ENCODE measurements at places on chromosomes 12 and 14. TPM values are rescaled to one million over a fixed set of nuclear protein-coding genes. Genes with fewer than 3 reads are reported as not detected.

GRCh38 chr12:115452751-115453281, 768.8 kb upstream of the TBX3 start:
- no peak for DNase-seq

DNA sequence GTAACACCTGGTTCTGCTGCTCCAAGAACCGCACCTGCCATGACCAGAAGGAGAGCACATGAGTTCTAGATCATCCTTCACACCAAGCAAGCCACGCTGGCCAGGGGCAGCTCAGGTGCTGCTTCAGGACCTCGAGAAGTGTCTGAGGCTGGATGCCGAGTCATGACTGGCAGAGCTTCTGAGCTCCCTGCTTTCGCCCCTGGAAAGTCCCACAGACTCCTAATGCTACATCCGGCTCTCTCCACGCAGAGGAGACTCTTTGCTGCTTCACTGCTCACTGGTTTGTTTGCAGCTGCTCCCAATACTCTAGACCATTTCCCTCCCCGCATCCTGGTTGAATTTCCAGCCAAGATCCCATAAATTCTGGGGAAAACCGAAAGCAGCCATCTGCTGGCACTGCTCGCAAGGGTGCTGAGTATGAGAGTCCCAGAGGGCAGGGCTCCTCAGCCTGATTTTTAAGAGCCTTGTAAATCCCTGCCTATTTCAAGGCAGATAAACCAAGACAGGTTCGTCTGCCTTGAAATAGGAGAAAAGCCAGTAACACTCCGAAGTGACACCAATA, 1.4 kb downstream of the KRT2 start:
- no peak for DNase-seq

GRCh38 chr12:77510985-77511384, 319.7 kb upstream of the NAV3 start:
- no peak for DNase-seq

ABHD12B gene
- polyA plus RNA-seq = not detected

NEK9 gene
- 41.3 TPM for polyA plus RNA-seq

- no peak for DNase-seq
These were observed 903.8 kb downstream of the BCL11B start for GRCh38 chr14:98368221-98368620.

DNA sequence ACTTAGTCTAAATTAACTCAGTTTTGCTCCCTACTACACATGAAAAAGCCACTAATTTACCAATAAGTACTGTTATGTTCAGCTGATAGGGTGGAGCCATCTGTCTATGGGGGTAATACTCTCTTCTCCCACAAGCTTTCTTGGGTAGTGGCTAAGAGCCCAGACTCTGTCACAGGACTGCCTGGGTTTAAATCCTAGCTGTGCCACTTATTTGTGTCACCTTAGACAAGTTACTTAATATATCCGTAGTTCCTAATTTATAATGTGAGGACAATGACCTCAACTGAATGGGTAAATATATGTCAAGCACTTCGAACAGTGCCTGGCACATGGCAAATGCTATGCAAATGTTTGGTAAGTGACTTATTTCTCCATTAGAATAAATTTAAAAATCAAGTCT, 185.6 kb downstream of the DACT1 start:
- no peak for DNase-seq

- DNase-seq = no peak
These were observed 3.5 kb downstream of the CDKN1B start for GRCh38 chr12:12720672-12721161.

KCNK10 gene
- polyA plus RNA-seq = not detected

DNA sequence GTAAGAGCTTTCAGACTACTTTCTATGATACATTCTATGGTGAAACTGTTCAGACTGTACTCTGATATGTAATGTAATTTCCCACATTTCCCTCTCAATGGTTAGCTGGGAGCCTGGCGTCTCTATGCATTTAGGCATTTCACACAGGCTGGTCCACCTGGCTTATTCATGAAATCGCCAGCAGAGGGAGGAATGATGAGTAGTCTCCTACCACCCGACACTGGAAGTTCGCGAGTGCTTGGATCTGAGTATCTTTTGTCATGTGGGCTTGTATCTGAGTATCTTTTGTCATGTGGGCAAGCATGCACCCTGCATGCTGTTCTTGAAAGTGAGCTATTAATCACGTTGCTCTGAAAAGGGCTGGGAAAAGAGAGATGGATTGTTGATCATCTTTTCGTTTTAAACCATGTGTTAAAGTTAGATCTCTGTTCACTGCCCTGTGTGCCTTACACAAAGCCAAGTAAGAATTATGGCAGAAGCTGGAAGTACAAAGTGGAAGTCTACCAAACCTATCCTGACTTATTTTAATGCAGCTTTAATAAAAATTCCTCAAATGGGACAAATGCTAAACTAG, 235.0 kb downstream of the ATP23 start:
- DNase-seq = peak; percentile 32

KERA gene
- not detected for polyA plus RNA-seq

- no peak for DNase-seq
These were observed 110.5 kb downstream of the DERA start for GRCh38 chr12:16021676-16022075.

COPS7A gene
- polyA plus RNA-seq = 54.1 TPM

- DNase-seq = no peak
These were observed 95.0 kb downstream of the RFLNA start for GRCh38 chr12:124389725-124390441.

DNA sequence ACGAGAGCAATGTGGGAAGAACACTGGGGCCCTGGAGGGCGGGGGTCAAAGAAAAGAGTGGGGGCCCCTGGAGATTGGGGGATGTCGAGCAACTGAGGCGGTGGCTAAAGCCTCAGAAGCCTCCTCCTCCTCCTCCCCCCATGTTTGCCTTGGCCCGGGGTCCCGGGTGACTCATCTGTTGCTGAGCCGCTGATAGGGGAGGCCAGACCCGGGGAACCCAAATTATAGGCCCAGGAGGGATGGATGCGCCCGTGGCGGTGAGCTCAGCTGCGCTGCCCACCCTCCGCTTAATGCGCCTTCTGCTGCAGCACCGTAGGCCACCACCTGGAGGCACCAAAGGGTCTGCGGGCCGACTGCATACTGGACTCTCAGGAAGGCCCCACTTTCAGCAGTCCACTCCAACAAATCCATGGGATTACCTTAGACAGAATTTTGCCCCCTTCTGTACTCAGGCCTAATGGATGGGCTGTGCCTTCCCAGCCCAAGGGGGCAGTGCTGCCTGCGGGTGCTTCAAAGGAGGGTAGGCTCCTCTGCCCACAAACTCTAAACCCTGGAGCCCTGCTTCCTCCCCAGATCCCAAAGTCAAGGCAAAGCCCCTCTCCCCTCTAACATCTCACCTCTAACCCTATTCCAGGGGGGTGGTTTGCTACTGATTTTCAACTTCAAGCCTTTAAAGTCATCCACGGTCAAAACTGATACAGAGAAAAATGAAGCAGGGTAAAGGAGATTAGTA, 2.6 kb upstream of the WNT10B start:
- DNase-seq = peak; percentile 66

DNA sequence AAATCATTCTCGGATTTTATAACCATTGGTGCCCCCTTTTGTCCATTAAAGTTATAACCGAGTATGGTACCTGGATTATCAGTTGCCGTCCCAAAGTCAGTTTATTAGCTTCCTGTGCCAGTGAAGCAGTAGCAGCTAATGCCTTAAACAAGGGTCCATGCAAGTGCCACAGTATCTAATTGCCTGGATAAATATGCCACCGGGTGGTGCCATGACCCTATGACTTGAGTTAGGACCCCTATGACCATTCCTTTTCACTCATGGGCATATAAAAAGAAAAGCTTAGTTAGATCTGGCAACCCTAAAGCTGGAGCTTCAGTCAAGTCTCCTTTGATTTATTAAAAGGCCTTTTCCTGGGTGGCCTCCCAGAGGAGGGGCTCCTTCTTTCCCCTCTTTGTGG, 1314.6 kb downstream of the TMEM121 start:
- DNase-seq = no peak

DNAI7 gene
- 0.23 TPM for polyA plus RNA-seq

HNF1A gene
- polyA plus RNA-seq = 0.03 TPM

GRCh38 chr12:122081697-122082221, 3.2 kb downstream of the MLXIP start:
- DNase-seq = peak; percentile 84

NKX2-1 gene
- polyA plus RNA-seq = not detected

DNA sequence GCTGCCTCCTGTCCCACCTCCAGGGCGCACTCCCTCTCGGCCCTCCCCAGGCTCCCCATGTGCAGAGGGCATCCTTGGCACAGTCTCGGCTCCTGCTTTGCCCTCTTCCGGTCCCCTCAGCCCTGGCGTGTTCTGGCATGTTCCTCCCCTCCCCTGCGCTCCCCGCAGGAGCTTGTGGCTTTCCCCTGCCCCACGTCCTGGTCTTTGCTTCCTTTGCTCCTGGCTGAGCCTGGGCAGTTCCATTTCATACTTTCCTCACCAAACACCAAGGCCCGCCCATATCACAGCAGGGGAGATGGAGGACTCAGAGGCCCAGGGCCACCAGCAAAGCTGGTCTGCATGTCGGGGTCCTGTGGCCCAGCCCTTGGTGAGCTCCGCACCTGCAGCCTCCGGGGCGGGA, 56.0 kb downstream of the FBRSL1 start:
- DNase-seq = no peak

NRXN3 gene
- polyA plus RNA-seq = 0.38 TPM

DNA sequence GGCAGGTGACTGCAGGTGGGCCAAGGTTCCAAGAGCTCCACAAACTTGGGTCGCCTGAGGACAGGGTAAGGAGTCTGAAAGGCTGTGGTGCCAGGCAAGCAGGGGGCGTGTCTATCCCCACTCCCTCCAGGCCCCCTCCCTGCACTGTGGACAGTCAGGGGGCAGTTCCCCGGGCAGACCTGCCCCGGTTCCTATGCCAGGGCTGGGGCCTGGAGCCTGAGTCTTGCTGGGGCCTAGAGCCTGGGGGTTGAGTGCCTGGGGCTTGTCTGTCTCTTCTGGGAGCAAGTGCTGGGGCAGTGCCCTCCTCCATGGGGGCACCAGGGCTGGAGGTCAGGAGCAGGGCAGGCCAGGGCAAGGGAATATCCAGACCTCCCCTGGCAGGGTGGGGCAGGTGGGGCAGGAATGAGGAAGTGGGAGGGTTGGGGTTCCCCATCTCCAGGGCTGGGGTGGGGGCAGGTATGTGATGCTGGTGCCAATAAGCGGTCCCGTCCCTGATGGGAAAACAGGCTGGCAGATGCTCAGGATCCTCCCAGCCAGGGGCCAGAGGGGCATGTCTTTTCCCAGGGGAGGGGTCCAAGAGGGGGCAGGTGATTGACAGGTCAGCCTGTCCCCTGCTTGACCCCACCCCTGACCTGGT, 11.9 kb upstream of the TNFAIP2 start:
- no peak for DNase-seq

DNA sequence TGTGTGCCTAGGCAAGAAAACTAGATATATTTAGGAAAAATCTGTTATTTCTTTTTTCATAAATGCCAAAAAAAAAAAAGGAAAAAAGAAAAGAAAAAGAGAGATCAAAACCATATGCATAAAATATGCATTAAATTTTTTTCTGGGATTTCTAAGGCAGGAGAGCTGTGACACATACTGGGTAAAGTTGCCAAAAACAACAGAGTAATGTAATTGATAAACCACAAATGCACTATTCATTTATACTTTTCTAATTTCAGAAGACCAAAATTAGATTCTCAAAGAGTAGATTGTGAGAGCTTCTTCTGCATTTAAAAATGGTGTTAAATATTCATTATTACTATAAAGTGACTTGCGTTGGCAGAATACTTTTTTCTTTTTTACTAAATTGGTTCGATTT, 673.8 kb upstream of the MGAT4C start:
- DNase-seq = no peak

ITGA7 gene
- 573 TPM for polyA plus RNA-seq

GRCh38 chr14:76867516-76868453, 41.6 kb downstream of the LRRC74A start:
- DNase-seq = peak; percentile 57

EIF2S1 gene
- polyA plus RNA-seq = 232 TPM

PMCH gene
- polyA plus RNA-seq = not detected

GRCh38 chr12:66269142-66269541, 33.2 kb upstream of the HELB start:
- DNase-seq = no peak

TSPAN19 gene
- polyA plus RNA-seq = 0.11 TPM

GRCh38 chr14:90429754-90430153, 32.9 kb downstream of the CALM1 start:
- no peak for DNase-seq

DNA sequence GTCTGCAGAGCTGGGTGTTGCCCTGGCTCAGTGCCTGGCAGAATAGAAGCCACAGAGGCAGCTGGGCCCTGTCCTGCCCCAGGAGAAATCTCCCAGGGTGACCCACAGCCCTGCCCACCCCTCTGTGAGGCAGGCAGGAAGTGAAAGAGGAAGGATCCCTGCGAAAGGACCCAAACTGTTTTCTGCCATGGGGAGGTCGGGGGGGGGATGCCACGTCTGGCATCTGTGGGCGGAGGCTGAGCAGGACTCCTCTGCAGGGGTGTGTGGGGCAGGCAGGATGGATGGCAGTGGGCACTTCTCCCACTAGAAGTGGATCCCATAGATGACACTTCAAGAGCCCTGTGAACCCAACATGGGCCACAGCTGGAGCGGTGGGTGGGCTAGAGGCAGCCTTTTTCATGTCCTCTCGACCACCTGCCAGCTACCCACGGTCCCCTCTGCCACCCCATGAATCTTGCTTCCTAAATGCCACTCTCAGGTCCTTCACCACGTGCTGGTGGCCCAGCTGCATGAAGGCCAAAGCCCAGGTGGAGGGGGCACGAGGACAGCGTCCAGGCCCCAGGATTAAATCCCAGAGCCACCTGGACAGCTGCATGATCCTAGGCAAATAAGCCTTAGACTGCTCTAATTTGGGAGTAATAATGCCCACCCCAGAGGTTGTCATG, 3.6 kb downstream of the PAPLN start:
- peak; percentile 57 for DNase-seq

ARHGDIB gene
- 81.5 TPM for polyA plus RNA-seq

Data from heart left ventricle (tissue), 16 donors.